ENCODE measurements at places on chromosomes 7 and 10. TPM values are rescaled to one million over a fixed set of nuclear protein-coding genes. Genes with fewer than 3 reads are reported as not detected.

GRCh38 chr7:5077740-5078139, 32.1 kb downstream of the RBAK start:
- DNase-seq = no peak

Gene ACBD7
- total RNA-seq = not detected

DNA sequence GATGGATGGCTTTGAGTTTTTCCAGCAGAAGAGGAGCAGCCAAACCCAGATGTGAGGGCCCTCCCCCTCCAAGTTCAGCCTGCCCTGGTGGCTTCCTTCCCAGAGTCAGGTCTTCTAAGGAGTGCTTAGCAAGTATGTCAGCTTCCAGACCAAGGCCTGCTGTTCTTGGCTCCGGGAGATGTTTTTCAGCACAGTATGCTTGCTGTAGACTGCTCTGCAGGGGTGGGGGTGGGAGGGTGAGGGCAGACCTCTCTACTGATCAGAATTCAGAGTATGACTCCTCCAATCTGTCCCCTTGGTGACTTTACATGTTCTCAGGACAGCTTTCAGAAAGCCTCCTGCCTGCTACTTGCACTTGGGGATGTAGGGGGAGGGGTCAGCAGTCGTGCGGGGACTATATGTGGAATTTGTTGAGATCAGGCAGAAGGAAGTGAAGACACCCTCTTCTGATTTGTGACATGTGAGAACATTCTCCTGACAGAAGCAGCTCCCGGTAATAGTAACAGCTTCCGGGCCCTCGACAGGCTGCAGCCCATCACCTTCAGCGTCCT, 516.4 kb upstream of the ZMIZ1 start:
- DNase-seq = peak; percentile 89

DNA sequence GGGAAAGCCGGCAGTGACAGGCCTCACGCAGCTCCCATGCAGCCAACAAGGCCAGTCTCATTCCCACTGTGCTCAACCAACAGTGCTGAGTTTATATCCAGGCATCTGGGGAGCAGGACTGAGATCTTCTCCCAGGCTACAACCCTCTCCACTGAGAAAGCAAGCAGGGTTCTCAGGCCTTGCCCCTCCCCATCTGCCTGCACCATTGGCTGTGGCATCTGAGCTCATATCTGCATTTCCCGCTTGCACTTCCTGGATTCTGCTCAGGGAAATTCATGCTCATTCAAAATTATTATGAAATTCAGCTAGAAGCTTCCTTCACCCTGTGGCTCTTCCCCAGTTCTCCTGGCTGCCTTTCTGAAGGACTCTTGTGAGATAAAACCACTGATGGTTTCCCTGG, 1029.0 kb downstream of the GRM8 start:
- DNase-seq = no peak

- DNase-seq = no peak
These were observed 30.0 kb downstream of the SGMS1 start for GRCh38 chr10:50593523-50594376.

Gene CCDC172
- total RNA-seq = not detected

Gene VTI1A
- 22.5 TPM for total RNA-seq

Data from right cardiac atrium (tissue), 5 donors.